ENCODE measurements at places on chromosomes 7 and 10.
A peak's percentile ranks its signal among the peaks of the same experiment; 100 is the strongest.

- DNase-seq: no peak
These were observed 25.3 kb downstream of the EN2 start for GRCh38 chr7:155483245-155483644.

DNA sequence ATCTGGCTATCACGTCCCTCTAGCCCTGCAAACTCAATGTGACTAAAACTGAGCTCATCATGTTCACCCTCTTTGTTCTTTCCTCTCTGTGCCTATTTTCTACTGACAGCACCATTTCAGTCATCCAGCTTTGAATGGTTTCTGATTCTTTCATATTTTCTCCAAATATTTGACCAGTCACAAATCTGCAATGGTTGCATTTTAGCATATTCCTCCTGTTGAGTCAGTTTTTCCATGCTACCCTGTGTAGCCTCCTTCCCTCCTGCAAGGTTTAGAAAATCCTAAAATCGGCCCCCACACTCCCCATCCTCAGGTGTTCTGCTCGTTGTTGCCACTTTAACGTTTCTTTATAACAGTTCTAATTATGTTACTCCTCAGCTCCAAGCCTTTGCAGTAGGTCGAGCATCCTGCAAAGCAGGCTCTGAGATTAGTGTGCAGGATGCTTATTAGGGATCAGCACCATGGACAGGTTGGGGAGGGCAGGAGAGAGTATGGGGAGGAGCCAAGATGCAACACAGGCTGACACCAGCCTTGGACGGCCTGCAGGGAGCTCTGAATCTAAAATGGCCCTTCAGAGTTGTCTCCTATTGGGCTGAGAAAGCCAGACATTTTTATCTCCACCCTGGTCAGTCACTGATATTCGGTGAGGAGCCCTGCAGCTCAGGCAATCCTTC, 531.0 kb upstream of the COBL start:
- DNase-seq: no peak

- DNase-seq: no peak
These were observed 6.2 kb downstream of the EIF3B start for GRCh38 chr7:2360796-2361195.

DNA sequence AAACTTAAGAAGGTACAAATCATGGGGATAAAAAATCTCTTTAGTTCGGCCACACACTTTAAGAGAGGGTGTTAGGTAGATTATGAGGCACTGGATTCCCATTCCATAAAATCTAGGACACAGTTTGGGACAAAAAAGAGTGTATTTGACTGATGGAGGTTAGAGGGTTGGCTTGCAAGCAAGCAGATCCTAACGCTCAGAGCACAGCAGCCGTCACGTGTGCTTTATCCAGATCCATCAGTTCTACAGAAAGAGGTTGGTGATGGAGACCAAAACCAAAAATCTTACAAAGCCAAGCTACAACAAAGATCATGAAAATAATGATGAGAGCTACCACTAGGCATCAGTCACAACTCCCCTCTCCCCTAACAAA, 549.4 kb downstream of the TNS3 start:
- no peak for DNase-seq

GRCh38 chr10:125370578-125370977, 210.2 kb upstream of the CTBP2 start:
- no peak for DNase-seq

GRCh38 chr7:99030457-99030856, 113.5 kb downstream of the SMURF1 start:
- no peak for DNase-seq

DNA sequence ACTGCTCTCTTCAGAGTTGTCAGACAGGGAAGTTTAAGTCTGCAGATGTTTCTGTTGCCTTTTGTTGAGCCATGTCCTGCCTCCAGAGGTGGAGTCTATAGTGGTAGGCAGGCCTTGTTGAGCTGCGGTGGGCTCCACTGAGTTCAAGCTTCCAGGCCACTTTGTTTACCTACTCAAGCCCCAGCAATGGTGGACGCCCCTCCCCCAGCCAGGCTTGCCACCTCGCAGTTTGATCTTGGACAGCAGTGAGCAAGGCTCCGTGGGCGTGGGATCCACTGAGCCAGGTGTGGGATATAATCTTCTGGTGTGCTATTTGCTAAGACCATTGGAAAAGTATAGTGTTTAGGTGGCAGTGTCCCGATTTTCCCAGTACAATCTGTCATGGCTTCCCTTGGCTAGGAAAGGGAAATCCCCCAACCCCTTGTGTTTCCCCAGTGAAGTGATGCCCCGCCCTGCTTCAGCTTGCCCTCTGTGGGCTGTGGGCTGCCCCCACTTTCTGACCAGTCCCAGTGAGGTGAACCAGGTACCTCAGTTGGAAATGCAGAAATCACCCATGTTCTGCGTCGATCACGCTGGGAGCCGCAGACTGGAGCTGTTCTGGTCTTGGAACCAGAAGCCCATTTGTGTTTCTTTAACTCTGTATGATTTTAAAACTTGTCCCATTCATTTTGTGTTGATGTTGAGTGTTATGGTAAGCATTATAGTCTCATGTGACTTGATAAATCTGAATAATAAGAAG, 89.2 kb upstream of the CALCR start:
- no peak for DNase-seq

- peak; percentile 11 for DNase-seq
These were observed 122.7 kb upstream of the TMEM229A start for GRCh38 chr7:124155432-124156022.

DNA sequence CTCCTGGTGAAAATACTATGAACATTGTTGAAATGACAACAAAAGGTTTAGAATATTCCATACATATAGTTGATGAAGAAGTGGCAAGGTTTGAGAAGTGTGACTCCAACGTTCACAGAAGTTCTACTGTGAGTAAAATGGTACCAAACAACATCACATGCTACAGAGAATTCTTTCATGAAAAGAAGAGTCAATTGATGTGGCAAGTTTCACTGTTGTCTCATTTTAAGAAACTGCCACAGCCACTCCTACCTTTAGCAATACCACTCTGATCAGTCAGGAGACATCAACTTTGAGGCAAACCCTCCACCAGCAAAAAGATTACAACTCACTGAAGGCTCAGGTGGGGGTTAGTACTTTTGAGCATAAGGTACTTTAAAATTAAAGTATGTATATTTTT, 693.3 kb downstream of the GRID1 start:
- DNase-seq: no peak

- DNase-seq: no peak
These were observed 65.6 kb downstream of the CDH23 start for GRCh38 chr10:71462062-71462935.

GRCh38 chr10:112166800-112167199, 16.8 kb downstream of the GPAM start:
- DNase-seq: no peak

DNA sequence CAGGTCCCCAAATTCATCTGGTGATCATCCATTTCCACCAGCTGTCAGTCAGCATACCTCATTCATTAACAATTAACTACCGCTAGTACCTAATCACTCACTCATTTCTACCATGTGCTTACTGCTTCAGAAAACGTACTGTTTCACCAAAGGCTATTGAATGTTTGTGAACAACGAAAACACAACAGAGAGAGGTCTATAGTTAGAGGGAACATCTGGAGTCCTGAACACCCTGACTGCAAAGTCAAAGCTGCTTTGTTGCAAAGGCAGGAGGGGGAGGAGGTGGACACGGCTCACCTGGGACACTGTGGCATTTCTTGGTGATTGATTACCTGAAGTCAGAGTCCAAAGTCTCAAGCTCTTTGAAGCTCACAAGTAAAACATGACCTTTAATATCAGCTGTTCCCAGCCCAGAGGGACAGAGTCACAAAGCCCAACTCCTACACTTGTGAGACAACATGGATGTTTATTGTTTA, 342.3 kb upstream of the ADARB2 start:
- no peak for DNase-seq

- DNase-seq: no peak
These were observed 184.7 kb upstream of the KAT6B start for GRCh38 chr10:74641659-74642058.

- DNase-seq: no peak
These were observed 106.4 kb upstream of the GSDME start for GRCh38 chr7:24863626-24864025.

DNA sequence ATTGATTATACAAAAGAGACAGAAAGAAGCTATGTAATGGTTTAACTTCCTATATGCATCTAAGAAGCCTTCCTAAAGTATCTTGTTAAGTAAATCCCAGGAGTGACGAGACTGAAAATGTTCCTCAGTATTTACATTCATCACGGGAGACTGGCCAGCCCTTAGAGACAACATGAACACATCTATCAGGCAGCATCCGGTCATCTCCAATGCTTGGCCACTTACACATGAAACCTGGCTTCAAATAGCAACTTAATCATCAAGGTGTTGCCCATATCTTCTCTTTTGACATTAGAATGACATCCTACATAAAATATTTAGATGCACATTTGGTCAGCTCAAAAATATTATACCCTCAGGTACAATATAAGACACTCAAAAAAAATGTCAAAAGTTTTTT, 33.8 kb downstream of the ERCC6 start:
- DNase-seq: no peak
